Forelimb muscle (tissue), 1 donor: ENCODE measurements at places on chromosomes 2 and 18. TPM values are rescaled to one million over a fixed set of nuclear protein-coding genes. Genes with fewer than 3 reads are reported as not detected.

GRCh38 chr2:164943289-164943688, 12.0 kb downstream of the SLC38A11 start:
- no peak for DNase-seq

- DNase-seq = no peak
These were observed 5.5 kb downstream of the SALL3 start for GRCh38 chr18:78984941-78985784.

Gene ANKRD30B
- polyA plus RNA-seq = 0.06 TPM

Gene OTOS
- not detected for polyA plus RNA-seq
